Left lung (tissue), 14 donors: ENCODE measurements at places on chromosomes 7 and 10. TPM values are rescaled to one million over a fixed set of nuclear protein-coding genes. Genes with fewer than 3 reads are reported as not detected.
A peak's percentile ranks its signal among the peaks of the same experiment; 100 is the strongest.

Gene NPC1L1
- 0.06 TPM for total RNA-seq

DNA sequence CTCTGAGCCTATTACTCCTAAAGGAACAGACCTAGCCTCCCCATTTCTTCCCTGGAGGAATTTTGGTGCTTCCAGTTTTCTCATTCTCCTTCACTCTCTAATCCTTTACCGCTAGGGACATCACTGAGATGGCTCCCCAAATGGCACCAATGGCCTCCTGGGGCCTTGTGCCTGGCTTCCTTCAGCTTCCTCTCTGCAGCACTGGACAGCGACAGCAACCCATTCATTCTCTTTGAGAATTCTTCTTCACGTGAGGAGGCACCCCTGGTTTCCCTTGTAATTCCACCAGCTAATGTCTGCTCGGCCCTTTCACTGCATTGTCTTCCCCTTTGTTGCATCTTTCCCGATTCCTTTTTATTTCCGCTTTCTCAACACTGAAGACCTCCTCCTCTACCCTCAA lies 24.6 kb upstream of the KDM7A start:
- H3K36me3 ChIP-seq = no peaks in the 10 kb centered on the region
- DNase-seq = no peak
- no peaks in the 10 kb centered on the region for H3K4me1 ChIP-seq
- no peaks in the 10 kb centered on the region for H3K27me3 ChIP-seq
- H3K4me3 ChIP-seq = no peak overlapping the region

GRCh38 chr10:102234888-102235597 lies 6.3 kb downstream of the PITX3 start:
- peaks cover 4% of the 10 kb centered on the region for H3K4me1 ChIP-seq
- peaks cover 16% of the 10 kb centered on the region for H3K27me3 ChIP-seq
- DNase-seq = no peak
- H3K4me3 ChIP-seq = no peak overlapping the region
- no peaks in the 10 kb centered on the region for H3K36me3 ChIP-seq

DNA sequence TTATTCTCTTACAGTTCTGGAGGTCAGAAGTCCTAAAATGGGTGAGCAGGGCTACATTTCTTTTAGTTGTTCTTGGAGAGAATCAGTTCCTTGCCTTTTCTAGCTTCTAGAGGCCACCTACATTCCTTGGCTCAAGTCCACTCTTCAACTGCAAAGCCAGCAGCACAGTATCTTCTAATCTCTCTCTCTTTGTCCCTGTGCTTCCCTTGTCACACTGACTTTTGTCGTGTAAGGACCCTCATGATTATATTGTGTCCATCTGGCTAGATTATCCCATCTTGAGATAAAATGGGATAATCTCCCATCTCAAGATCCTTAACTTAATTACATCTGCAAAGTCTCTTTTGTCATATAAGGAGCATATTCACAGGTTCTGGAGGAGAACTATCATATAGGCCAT lies 359.0 kb downstream of the ADRA2A start:
- H3K36me3 ChIP-seq = no peaks in the 10 kb centered on the region
- no peak overlapping the region for H3K27ac ChIP-seq
- no peaks in the 10 kb centered on the region for H3K27me3 ChIP-seq

DNA sequence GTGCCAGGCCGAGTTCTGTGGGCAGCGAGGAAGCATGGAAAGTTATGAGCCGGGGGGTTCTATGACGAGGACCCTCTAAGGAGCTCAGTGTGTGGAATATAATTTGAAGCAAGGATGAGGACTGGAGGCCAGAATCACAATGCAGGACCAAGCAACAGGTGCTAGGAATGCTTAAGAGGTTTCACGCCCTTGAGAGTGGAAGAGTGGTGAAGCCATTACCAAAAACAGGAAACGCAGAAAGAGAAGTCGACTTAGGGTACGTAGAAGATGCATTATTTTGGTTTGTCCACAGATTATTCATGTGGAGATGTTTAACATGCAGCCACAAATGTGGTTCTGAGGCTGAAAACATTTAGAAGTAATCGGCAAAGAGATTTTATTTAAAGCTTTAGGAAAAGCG lies 78.7 kb downstream of the PIP4K2A start:
- H3K27me3 ChIP-seq = no peaks in the 10 kb centered on the region
- H3K36me3 ChIP-seq = no peaks in the 10 kb centered on the region
- no peak for DNase-seq
- peaks cover 1% of the 10 kb centered on the region for H3K4me1 ChIP-seq
- no peak overlapping the region for H3K27ac ChIP-seq
- H3K4me3 ChIP-seq = no peak overlapping the region

DNA sequence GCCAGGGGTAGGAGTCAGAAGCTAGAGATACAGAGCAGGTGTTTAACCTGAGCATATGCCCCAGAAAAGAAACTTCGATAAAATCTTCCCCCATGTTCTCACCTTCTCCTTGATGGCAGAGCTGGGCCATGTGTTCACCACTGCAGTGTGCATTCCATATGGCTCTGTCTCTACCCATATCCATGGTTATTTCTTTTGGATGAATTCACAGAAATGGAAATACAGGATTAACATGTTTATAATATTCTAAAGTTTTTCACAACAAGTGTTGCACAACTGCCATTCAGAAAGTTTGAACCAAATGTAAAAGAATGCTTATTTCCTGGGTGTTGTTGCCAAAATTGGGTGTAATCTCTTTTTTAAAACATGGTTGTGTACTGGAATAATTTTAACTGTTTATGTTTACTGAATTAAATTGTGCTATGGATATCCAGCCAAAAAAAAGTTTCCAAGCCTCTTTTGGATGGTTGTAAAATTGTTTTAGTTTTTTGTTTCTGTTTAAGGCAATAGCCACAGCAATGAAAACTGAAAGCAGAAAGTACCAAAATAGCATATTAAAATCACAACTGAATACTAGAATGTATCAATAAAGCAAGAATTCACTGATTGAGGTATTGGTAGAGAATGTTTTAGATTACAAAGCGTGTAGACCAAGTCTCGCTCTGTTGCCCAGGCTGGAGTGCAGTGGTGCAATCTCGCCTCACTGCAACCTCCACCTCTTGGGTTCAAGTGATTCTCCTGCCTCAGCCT lies 19.9 kb upstream of the CCNY start:
- H3K36me3 ChIP-seq = no peaks in the 10 kb centered on the region
- no peaks in the 10 kb centered on the region for H3K4me1 ChIP-seq

GRCh38 chr10:61834519-61834918 lies 67.0 kb upstream of the ARID5B start:
- peaks cover 22% of the 10 kb centered on the region for H3K4me1 ChIP-seq
- no peak overlapping the region for H3K4me3 ChIP-seq
- no peak for DNase-seq
- peak overlapping the region; percentile 54 for H3K27ac ChIP-seq
- no peaks in the 10 kb centered on the region for H3K27me3 ChIP-seq
- H3K36me3 ChIP-seq = no peaks in the 10 kb centered on the region

- H3K4me3 ChIP-seq = no peak overlapping the region
- no peak for DNase-seq
- H3K27ac ChIP-seq = no peak overlapping the region
- peaks cover 23% of the 10 kb centered on the region for H3K36me3 ChIP-seq
Observed at GRCh38 chr7:140674899-140675701, 2.4 kb downstream of the ADCK2 start.
